ENCODE measurements at places on chromosomes 5 and 9.

- DNase-seq: peak; percentile 89
These were observed 595 bp downstream of the PDLIM7 start for GRCh38 chr5:177496727-177497291.

- DNase-seq: no peak
These were observed 396.6 kb upstream of the ZNF608 start for GRCh38 chr5:125143011-125143410.

DNA sequence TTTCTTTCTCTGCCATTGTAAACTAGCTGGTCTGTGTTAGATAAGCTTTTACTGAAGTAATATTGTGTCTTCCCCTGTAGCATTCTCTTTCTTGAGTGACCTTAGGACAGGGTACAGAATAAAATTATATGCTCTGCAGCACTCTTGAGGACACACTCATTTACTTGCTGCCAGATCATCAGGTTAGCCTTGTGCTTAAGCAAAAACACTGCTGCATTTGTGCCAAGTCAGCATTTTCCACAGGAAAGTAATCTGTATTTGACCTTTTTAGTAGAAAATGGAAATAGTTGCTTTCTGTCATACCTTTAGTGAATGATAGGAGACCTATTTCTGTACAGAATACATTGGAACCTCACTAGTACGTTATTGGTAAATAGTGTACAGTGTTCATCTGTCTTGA is 54.2 kb downstream of the LMNB1 start:
- DNase-seq: no peak

DNA sequence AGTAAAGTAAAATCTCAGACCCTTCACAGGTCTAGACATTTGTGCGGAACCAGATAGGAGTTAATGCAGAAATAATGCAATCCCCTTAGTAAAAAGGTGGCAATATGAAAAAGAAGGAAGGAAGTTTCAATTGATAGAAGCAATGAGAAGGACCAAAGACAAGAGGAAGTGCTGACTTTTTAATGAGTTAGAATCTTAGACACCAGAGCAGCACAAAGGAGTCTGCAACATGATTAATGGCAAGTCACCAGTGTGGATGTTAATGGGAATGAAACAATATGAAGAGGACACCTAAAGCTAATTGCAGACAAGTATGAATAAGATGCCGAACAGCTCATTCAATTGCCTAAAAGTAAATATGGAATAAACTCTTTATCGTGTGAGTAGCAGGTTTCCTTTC is 50.9 kb downstream of the MEGF9 start:
- no peak for DNase-seq

DNA sequence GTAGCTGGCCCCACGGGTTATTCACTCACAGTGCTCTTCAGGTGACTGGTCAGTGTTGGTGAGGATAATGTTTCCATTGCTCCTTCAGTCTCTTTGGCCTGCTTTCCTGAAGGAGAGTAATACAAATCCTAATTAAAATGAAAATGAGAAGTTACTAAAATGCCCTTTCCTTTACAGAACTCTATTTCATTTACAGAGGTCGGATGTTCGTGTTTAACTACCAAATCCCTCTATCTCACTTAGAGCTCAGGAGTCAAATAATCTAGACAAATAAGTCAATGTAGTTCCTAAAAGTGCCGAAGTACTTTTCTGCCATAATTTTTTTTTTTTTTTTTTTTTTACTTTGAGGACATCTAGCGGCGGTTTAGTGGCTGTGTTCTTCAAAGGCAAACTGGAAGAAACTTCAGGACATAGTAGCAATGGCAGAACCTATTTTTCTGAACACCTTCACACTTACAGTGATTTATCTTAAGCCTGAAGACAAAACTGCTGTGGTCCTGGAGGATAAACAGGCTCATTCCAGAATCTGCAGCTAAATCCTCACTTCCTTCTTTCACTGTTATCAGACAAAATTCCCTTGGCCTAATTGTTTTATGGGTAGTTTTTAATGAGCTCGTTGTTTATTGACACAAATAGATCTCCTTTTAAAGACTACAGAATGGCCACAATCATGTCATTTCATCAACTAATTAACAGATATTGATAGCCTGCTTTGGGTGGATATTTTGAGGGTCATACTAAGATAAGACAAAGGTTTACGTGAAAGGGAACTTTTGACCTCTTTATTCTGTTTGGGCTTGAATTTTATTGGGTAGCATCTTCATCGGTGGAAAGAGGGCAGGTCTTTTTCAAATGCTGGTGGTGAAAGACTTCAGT is 207.6 kb upstream of the DMRTA1 start:
- DNase-seq: peak; percentile 30

- DNase-seq: no peak
These were observed 72.8 kb upstream of the COL5A1 start for GRCh38 chr9:134568811-134569210.

- DNase-seq: no peak
These were observed 33.5 kb upstream of the ZSWIM6 start for GRCh38 chr5:61298580-61298979.

DNA sequence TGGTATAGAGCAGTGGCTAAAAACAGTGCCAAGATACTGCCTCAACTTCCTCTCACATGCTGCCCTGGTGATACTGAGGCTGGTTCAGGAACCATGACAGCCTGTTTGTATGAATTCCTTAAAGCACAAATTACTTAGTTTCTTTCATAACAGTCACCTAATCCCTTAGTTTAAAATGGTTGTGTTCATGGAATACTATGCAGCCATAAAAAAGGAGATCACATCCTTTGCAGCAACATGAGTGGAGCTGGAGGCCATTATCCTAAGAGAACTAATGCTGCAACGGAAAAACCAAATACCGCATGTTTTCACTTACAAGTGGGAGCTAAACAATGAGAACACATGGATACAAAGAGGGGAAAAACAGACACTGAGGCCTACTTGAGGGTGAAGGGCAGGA is 21.8 kb downstream of the ZFP62 start:
- DNase-seq: no peak

- no peak for DNase-seq
These were observed 52.4 kb downstream of the MEF2C start for GRCh38 chr5:88830567-88830966.

DNA sequence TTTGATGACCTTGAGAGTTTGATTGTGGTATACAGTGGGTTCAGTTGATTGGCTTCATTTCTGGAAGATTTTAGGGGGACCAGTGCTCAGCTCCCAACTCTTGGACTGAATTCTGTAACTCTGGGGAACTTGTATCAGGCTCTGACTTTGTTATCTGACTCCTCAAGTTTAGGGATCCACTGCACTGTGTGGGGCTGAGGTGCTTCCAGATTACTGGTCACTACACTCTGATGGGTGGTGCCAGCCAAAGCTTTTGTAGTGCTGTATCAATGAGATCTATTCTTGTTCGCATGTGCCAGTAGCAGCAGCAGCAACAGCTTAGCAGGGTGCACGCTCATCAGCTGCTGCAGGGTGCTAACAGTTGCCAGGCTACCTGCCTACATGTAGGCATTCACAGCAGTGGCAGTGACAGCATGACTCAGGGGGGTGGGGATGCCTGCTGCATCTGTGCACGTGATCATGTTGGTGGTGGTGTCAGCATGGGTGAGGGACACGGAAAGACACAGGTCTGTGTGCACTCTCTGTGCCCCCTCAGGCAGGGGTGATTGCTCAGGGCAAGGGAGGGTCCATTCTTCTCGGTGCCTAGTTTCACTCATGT is 438.8 kb upstream of the SEMA6A start:
- no peak for DNase-seq

DNA sequence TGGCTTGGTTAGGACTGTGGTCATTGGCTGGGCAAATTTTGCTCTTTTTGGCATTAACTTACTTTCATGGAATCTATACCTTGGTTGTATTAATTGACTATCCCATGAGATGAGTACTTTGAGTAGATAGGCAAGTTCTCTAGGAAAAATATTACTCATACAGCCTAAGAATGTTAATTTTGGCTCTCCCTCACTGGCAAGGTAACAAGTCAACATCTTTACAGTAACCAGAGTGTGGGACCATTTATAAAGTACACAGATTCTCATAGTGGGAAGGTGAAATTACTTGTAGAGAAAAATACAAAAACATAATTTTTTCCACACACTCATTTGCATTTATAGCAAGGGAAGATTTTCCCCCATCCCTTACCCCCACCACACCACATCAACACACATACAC is 154.6 kb upstream of the ZNF608 start:
- DNase-seq: no peak

- no peak for DNase-seq
These were observed 30.4 kb downstream of the PRDM6 start for GRCh38 chr5:123119334-123119986.

- peak; percentile 7 for DNase-seq
These were observed 51.3 kb downstream of the SNX24 start for GRCh38 chr5:122896598-122897282.

DNA sequence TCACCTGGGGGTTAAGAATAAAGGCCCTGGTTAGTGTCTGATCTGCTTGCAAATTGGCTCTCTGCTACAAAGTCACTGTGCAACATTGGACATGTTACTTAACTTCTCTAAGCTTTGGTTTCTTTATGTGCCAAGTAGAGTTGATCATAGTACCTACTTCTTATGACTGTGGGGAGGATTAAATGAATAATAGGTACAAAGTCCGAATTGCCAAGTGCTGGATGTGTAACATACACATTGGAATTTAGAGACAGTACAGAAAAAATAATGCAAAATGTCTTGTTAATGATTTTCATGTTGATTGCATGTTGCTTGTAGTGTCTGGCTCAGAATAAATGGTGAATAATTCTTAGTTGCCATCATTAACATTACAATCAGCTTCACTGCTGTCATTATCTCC is 2.2 kb downstream of the DOCK8 start:
- no peak for DNase-seq

GRCh38 chr5:172637110-172637580 is 3.9 kb upstream of the NEURL1B start:
- no peak for DNase-seq

Data from left kidney (tissue), 8 donors.